ENCODE measurements at places on chromosomes 7 and 10.

GRCh38 chr7:37282927-37283326 lies 165.7 kb downstream of the ELMO1 start:
- DNase-seq: no peak

GRCh38 chr7:3747467-3747866 lies 446.4 kb downstream of the SDK1 start:
- DNase-seq: no peak

- no peak for DNase-seq
Measured at GRCh38 chr10:126087153-126087680, 190.9 kb downstream of the FANK1 start.

- DNase-seq: no peak
Measured at GRCh38 chr10:35495521-35496119, 109.5 kb upstream of the GJD4 start.

GRCh38 chr10:75613685-75614504 lies 182.5 kb downstream of the LRMDA start:
- no peak for DNase-seq

- DNase-seq: no peak
Measured at GRCh38 chr10:127892743-127893142, at the start of gene CLRN3. TSS of gene CLRN3 (minus strand) at chr10:127892941. CDS start at chr10:127892784, 157 bp downstream.

- no peak for DNase-seq
Measured at GRCh38 chr7:12730523-12730922, 43.1 kb downstream of the ARL4A start.

GRCh38 chr7:13879994-13880686 lies 109.3 kb downstream of the ETV1 start:
- peak; percentile 92 for DNase-seq

- DNase-seq: no peak
Measured at GRCh38 chr10:6563731-6564130, 16.3 kb downstream of the PRKCQ start.

GRCh38 chr10:51659344-51659743 lies 40.1 kb downstream of the CSTF2T start:
- no peak for DNase-seq

DNA sequence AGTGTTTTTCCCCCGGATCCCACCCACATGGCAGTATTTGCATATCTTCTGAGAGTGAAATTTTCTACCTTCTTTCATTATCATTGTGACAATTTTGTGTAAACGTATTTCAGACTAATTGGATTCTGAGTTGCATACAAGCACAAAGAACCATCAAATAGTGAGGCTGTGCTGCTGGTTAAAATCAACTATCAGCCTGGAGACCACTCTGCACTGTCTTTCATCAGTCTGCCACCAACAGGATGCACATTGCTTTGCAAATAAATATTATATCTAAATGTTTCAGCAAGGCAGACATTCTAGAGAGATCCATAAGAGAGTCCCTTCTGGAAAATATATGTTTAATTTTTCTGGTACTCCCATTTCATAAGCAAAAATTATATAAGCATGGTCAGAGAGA lies 851.8 kb downstream of the XPNPEP1 start:
- DNase-seq: no peak

GRCh38 chr7:151389768-151390597 lies 19.9 kb downstream of the WDR86 start:
- no peak for DNase-seq

GRCh38 chr7:151829707-151830106 lies 47.2 kb downstream of the PRKAG2 start:
- no peak for DNase-seq

DNA sequence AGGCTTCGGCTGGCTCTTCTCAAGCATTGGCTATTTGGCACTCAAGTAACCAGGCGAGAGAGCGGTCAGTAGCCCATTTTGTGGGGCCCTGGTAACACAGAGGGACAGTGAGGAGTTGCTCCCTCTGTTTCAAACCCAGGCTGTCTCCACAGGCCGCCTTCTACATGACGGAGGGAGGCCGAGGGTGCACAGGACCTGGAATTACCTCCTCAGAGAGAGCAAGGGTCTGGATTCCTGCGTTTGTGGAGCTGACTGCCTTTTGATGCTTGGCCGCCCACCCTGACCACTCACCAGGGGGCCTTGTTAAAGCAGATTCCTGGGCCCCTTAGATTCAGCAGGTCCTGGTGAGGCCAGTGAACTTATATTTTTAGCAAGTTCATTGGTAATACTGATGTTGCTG lies 12.3 kb downstream of the UPP1 start:
- no peak for DNase-seq

DNA sequence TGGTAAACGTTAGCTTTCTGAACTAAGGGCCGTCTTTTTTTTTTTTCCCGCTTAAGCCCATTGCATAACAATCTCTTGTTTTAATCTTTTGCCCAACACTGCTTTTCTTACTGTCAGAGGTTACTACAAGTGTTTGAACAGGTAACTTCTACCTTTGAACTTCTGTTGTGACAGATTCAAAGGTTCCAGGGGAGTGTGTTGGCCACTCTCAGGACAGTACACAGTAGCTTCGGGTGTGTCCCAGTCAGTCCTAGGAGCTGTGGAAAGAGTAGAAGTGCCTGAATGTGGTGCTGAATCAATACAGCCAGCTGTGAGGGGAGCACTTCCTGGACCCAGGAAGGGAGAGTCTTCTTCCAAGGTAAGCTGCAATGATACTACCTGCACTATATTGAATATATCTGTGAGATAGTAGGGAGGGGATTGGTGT lies at the start of gene ACSL5:
Gene ACSL5 (plus strand): TSS at position 205 of the 427 bp plus-strand sequence. CDS start 20,831 bp downstream, outside the sequence.
- DNase-seq: no peak

- DNase-seq: no peak
Measured at GRCh38 chr10:83698899-83699298, 440.4 kb upstream of the GHITM start.

DNA sequence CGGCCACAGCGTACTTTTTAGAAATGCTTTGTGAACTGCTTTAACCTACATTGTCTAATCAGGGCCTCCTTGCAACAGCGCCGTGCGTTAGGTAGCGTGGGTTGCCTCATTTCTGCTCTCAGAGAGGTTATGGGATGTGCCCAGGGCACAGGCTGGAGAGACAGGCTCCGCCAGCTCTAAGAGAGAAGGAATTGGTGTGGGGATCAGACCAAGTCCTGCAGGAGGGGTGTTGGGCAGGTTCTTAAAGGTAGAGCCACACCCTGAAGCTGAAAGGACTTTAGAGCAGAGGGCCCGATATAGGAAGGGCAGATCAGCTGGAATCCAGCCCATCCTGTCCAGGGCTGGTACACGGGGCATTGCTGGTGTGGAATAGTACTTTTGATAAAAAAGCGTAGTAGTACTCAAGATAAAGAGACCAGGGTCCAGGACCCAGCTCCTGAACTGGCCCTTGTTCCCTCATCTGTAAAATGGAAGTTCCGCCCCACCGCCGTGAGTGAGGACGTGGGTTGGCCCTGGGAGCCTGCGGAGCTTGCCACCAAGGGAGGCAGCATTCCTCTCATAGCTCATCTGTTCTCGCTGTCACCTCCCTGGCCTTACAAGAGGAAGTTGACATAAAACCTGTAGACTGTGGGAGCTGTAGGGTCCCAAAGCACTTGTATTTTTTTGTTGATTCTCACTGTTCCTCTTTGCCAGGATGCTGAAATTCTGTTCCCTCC lies 37.2 kb downstream of the TMEM120A start:
- no peak for DNase-seq

DNA sequence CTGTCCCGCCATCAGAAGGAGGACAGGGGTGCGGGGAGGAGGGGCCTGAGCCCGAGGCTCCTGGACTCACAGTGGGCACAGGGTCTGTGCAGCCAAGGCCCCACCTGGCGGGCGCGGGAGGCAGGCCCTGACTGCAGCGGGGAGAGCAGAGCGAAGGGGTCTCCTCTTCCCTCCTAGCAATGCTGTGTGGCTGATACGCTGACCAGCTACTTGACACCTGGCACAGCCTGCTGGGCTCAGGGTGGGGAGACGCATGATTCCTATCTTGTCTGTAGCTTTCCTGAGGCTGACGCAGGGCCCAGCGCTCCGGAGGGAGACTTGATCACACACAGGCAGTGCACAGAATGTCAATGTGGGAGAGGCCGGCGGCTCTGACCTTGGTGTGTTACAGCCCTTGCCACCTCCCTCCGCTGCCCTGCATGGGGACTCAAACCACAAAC lies 174.9 kb downstream of the ELFN1 start:
- DNase-seq: no peak

GRCh38 chr7:128014811-128015210 lies 16.4 kb downstream of the LRRC4 start:
- DNase-seq: no peak

GRCh38 chr10:119500123-119500795 lies 42.3 kb downstream of the RGS10 start:
- DNase-seq: no peak

GRCh38 chr7:139931190-139931934 lies 102.3 kb downstream of the TBXAS1 start:
- DNase-seq: no peak
